ENCODE measurements at places on chromosomes 4 and X.

DNA sequence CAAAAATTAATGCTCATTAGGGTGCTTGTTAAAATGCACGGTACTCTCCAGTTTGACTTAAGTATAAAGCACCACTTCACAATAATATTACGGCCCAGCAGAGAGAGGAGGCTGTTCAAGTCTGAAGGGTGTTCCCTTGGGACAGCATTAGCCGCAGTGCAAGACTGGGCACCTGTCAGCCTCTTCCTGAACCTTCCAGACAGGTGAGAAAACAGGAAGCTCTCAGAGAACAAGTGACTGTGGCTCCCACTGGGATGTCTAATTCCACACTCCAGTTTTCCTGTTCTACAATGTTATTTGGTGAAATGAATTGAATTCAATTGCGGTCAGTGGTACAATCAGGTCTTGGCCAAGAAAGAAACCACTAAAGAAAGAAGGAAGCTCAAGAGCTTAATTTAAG, 414.4 kb downstream of the SMARCA1 start:
- DNase-seq = no peak

GRCh38 chrX:110287605-110288004, 30.3 kb downstream of the AMMECR1 start:
- no peak for DNase-seq

GRCh38 chr4:41524425-41524824, 13.5 kb upstream of the LIMCH1 start:
- DNase-seq = no peak

DNA sequence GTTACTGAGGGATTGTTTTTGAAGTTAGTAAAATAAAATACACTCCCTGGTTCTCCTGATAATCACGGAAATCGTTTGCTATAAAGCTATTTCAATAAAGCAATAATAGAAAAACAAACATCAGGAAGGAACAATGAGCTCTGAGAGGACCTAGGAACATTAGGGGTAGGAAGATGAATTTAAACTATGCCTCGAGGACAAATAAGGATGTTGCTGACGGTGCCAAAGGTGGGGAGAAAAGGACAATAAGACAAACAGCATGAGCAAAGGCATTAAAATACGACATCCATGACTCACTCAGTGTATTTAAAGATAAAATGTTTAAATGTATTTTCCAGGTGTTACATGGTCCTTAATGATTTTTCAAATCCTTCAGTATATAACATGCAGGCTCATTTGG, 110.3 kb downstream of the MTNR1A start:
- no peak for DNase-seq

DNA sequence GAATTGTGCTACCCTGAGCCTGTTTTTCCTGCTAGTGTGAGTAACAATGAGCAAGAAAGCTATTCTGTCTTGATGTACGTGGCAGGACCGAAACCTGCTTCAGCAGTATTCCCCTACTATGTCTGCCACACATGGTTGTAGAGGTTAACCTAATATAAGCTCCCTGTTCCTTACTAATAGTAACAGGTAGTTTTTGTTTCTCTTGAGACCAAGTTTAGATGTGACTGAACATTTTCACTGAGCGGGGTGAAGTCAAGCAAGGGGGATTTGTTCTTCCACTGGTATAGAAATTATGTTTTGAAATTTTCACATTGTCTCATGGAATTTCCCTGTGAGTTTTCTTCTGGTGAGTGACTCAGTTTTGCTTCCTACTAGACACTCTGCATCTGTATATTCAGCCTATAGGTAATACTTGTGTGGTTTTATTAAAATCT, 37.3 kb downstream of the RRAGB start:
- no peak for DNase-seq

- no peak for DNase-seq
Measured at GRCh38 chr4:17309567-17310268, 202.2 kb downstream of the QDPR start.

- no peak for DNase-seq
Measured at GRCh38 chr4:53444954-53445353, 67.5 kb downstream of the FIP1L1 start.

DNA sequence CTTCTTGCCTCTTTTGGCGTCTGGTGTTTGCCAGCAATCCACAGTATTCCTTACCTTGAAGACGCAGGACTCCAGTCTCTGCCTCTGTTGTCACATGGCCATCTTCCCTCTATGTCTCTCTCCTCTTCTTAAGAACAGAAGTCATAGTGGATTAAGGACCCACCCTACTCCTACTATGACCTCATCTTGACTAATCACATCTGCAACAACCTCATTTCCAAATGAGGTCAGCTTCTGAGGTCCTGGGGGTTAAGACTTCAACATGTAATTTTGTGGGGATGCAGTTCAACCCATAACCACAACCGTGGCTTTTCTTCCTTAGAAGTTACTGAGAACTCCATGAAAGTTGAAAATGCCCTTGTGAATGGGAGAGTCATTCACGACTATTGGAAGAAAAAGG, 23.3 kb downstream of the TLR8 start:
- no peak for DNase-seq

- no peak for DNase-seq
Measured at GRCh38 chrX:42565739-42566138, 212.2 kb downstream of the PPP1R2C start.

DNA sequence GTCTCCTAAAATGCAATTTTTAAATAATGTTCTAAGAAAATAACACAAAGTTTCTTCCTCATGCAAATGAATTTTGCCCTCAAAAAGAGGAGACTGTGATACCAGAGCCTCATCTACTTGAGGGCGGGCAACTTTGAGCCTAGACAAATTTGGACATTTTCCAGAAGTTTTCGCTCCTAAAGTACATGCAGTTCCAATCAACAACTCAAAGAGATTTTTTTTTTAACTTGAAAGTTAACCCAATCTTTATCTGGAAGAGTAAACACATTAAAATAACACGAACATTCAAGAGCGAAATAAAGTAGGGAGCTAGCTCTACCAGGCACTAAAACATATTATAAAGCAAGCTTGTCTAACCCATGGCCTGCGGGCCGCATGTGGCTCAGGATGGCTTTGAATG, 29.4 kb upstream of the FBXW7 start:
- DNase-seq = no peak

DNA sequence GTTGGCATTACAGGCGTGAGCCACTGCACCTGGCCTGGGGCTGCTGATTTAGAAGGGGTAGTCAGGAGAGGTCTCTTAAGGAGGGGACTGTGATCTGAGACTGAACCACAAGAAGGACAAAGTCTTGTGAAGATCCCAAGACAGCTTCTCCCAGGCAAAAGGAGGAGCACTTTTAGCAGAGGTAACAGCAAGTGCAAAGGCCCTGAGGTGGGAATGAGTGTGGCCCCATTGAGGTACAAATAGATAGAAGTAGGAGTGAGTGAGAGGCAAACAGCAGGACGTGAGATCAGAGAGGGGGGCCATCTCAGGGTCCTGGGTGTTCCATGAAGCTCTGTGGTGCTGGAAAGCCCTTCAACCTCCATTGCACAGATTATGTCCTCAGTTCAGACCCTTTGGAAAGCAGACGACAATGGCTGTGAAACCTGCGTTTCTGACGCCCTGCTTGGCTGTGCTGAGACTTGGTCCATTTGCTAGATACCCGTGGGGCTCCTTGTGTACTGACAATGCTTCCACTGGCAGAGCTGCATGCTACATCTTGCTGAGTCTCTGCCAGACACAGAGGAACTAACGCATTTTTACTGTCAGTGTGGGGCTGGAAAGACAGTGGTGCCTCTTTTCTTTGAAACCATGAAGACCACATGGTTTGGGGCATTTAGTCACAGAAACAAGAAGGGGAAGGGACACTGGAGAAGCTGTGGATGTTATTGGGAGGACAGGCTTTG, 1.3 kb upstream of the CCKAR start:
- no peak for DNase-seq

- no peak for DNase-seq
Measured at GRCh38 chr4:37918653-37919052, 27.8 kb downstream of the TBC1D1 start.

DNA sequence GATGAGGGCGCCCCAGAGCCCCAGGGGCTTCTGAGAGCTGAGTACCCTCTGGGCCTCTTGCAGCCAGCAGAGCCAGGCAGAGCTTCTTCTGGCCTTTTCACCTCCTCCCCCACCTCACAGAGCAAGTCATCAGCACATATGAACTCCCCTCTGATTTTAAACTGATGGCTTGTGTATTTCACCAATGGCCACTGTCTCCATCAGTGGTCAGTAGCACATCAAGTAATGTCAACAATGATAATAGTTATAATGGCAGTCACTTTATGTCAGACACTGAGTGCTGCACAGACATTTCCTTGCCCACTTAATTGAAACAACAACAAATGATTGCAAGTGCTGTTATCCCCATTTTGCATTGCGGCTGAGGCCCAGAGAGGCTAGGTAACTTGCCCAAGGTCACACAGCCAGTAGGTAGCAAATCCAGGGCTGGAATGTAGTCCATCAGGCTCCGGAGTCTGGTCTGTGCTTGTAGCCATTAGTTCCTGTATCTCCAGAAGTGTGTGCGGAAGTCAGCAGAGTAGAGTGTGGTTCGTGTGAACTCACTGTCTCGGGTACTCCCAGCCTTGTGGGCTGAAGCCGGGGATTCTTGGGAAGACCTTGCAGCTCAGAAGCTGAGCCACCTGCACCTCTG, 3.0 kb downstream of the ATP2B3 start:
- DNase-seq = no peak

- no peak for DNase-seq
Measured at GRCh38 chr4:92100975-92101374, 202.8 kb upstream of the GRID2 start.

DNA sequence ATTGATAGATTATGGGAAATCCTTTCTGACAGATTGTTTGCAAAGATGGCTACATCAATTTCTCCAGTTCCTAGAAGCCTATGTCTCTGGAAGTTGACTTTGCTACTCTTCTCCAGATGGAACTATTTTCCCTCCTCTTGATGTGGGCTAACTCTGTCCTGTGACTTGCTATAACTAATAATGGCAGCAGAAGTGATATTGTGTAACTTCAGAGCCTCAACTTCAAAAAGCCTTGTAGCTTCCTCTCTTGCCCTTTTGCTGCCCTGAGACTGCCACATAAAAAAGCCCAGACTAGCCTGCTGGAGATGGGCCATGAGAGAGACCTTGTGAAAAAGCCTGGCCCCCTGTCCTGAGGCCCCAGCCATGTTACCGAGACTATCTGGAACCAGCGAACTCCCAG, 210.7 kb upstream of the SLC7A11 start:
- DNase-seq = no peak

GRCh38 chr4:92215476-92215875, 88.3 kb upstream of the GRID2 start:
- DNase-seq = no peak

GRCh38 chrX:141341743-141342142, 99.4 kb upstream of the SPANXC start:
- no peak for DNase-seq

GRCh38 chr4:69591364-69591763, 48.1 kb downstream of the UGT2A2 start:
- no peak for DNase-seq

DNA sequence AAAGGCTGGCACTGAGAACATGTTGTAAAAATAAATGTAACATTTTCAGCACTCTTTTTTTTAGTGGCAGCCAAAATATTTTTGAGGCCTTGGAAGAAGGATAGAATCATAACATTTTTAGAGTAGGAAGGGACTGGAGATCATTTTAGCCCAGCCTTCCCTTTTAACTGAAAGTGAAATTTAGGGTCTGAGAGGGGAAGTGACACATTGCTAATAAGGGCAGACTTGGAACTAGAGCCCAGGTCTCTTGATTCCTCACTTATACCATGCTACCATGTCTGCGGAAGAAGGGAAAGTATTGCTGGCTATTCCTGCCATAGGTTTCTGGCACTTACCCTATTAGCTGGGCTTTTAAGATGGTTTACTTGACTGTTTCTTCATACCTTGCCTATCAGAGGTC, 4.8 kb downstream of the WDR44 start:
- DNase-seq = no peak

DNA sequence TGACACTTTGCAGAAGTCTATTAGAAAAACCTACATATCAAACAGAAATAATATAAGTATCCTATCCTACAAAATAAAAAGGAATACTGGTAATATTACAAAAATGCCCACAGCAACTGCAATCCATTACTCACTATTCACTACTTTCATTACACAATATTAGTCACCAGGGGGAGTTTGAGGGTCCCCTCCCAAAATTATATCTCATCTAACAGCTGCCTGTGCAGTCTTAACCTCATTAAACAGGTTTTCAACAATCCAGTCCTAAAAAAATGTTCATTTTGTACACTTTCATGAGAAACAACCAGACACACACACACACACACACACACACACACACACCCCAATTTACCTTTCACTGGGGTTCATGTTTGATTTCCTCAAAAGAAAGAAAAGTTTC, 2.9 kb downstream of the CLOCK start:
- DNase-seq = no peak

- DNase-seq = no peak
Measured at GRCh38 chr4:40617872-40618271, 11.8 kb downstream of the RBM47 start.

GRCh38 chr4:175784986-175785525, 27.0 kb downstream of the GPM6A start:
- DNase-seq = no peak

DNA sequence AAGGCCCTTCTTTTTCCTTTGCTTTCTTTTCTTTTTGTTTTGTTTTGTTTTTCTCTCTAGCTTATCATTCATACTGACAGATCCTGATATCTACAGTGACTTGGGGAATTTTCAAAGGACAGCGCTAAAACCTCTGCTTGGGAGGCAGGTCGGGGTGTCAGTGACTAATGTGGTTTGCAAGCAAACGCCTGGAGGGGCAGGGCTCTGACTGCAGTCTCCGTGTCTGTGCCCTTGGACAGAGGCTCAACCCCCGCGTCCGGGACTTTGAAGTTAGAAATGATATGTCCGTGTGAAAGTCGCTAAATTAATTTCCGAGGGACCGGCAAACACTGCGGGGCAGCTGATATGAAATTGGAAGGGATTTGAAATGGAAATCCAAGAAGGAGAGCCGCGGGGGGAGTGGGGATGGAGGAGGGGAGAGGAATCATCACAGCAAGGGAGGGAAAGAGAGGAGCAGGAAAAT, 312.4 kb downstream of the DHRSX start:
- DNase-seq = peak; percentile 74

- DNase-seq = no peak
Measured at GRCh38 chr4:101022151-101023024, 324.9 kb downstream of the PPP3CA start.

GRCh38 chr4:122636697-122637096, 15.8 kb upstream of the IL21 start:
- no peak for DNase-seq

DNA sequence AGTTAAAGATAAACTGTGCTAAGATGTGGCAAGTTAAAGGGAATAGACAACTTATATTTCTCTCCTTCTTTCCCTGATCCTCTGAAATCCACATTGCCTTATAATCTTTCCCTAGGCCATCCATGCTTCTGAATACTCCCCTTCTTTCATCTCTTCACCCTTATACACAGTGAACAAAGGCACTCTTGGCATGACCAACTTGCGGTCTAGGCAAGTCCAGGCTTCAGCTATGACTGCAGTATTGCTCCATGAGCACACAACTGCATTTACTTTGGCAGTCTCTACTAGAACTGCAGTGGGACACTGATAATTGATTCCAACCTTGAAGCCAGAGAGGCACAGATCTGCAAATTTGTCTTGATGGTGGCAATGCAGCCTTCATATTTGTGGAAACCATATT, 24.2 kb upstream of the UBA6 start:
- no peak for DNase-seq
